ENCODE measurements at places on chromosomes 3 and 15.

DNA sequence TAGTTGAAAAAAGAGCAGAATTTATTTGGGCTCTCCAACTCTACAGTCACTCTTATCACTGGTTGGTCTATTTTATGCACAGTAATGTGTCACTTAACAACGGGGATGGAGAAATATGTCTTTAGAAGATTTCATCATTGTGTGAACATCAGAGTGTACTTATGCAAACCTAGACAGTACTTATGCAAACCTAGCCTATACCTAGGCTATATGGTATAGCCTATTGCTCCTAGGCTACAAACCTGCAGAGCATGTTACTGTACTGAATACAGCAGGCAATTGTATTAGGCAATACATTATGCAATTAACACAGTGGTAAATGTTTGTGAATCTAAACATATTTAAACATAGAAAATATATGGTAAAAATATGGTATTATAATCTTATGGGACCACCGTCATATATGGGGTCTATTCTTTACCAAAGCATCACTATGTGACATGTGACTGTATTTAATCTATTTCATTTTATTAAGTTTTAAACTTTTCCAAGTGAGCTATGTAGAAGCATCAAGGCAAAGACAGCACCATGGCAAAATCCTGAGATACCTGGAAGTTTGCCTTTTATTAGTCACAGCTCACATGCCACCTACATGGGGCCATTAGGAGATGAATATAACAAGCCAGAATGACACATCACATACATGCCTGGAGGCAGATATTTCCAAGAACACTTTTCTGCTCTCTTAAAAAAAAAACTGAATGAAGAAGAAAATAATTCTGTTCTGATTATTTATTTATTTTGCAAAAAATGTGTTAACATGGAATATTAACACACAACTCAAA lies 537.4 kb downstream of the TUSC7 start:
- no peak for DNase-seq

- DNase-seq, result no peak
Measured at GRCh38 chr3:15953841-15954240, 156.1 kb upstream of the ANKRD28 start.

GRCh38 chr3:112366522-112366921 lies 33.6 kb downstream of the CD200 start:
- no peak for DNase-seq

GRCh38 chr3:133376810-133377209 lies 23.0 kb upstream of the BFSP2 start:
- no peak for DNase-seq

DNA sequence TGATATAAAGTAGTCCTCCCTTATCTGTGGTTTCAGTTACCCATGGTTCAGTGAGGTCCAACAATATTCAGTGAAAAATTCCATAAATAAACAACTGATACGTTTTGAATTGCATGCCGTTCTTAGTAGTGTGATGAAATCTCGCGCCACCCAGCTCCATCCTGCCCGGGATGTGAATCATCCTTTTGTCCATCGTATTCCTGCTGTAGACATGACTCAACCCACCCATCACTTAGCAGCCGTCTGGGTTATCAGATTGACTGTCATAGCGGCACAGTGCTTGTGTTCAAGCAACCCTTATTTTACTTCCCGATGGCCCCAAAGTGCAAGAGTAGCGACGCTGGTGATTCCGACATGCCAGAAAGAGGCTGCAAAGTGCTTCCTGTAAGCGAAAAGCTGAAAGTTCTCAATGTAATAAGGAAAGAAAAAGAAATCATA lies 48.0 kb upstream of the MEX3B start:
- no peak for DNase-seq

DNA sequence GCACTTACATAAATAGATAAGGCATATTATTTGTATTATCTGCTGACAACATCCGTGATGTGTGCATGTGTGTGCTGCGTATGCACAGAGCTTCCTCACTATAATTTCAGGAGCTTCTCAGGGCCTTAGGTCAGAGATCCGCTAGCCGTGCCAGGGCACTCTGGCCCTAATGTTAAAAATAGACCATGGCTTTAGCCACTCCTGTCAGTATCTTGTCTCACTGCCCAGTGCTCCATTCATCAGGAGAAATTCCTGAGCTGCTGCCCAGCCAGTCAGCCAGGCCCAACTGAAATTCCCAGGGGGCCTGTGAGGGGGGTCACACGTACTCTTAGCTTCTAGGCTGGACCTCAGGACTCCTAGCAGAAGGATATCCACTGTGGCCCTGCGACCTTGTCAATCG lies 70.0 kb upstream of the ABHD2 start:
- no peak for DNase-seq

Measured in activated gamma-delta T cell (primary cell).